Hypothalamus (tissue), 51 donors: ENCODE measurements at places on chromosomes 16 and 17.

- no peak for DNase-seq
Measured at GRCh38 chr17:50283246-50283645, 9.0 kb downstream of the TMEM92 start.

- no peak for DNase-seq
Measured at GRCh38 chr17:13395346-13395745, 206.4 kb downstream of the HS3ST3A1 start.

DNA sequence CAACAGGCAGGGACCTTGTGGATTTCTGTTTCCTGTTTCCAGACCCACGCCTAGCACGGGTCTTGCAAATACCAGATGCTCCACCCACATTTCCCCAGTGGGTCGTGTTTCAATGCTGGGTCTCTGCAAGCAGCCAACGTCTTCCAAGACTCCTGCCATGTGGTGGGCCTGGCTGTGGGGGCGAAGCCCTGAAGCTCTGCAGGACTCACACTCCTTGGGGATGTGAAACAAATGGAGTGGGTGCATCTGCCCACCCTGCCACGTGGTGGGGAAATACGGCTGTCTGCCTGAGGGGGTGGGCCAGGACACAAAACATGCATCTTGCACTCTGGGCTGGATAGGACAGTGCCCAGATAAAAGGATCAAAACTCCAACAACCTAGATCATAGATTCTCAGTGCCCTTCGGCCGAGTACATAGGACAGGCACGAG is 32.6 kb downstream of the FA2H start:
- DNase-seq = no peak

- no peak for DNase-seq
Measured at GRCh38 chr17:80122926-80123505, 21.6 kb downstream of the GAA start.

DNA sequence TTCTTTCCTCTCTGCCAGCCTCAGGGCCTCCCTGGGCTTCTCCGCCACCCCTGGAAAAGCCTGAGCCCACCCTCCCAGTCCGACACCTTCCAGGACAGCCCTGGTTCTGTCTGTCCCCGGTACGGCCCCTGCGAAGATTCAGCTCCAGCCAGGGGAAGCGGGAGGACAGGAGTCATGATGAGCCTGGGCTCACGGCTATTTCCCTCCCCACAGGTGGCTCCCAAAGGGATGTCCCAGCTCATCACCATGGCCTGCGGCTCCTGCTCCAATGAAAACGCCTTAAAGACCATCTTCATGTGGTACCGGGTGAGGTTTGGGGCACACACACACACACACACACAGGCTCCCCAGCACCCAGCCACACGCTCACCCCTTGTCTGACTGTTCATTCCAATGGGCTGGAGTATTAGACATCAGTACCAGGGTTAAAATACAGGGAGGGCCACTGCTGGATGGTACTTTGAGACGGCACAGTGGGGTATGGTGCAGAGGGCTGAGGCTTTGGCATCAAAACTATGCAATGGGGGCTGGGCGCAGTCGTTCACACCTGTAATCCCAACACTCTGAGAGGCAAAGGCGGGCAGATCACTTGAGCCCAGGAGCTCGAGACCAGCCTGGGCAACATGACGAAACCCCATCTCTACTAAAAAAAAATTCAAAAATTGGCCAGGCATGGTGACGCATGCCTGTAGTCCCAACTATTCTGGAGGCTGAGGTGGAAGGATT is 32.8 kb downstream of the TMEM186 start:
- DNase-seq = no peak

DNA sequence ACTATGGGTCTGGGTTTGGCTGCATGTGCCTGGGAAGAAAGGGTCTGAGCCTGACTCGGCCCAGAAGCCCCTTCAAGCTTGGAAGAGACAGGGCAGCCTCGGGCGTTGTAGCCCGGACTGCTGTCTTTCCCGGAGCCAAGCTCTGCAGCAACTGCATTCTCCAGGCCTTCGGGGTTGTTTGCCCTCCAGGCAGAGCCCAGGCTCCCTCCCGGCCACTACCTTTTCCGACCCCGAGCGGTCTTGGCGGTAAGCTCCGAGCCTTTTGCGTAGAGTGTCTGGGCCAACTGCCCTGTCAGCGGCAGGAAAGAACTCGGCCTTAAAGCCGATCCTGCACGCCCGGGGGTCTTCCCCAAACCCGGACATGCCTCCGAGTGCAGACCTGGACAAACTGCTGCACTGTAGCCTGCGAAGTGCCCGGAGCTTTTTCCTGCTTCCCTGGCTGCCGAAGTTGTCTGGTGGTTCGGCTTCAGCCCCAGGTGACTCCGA is 1.3 kb downstream of the LHX1 start:
- no peak for DNase-seq

- no peak for DNase-seq
Measured at GRCh38 chr16:75559564-75560372, 3.7 kb upstream of the TMEM231 start.

GRCh38 chr17:77474292-77474988 is 333.7 kb downstream of the SEC14L1 start:
- no peak for DNase-seq

- no peak for DNase-seq
Measured at GRCh38 chr17:82444941-82445521, 5.5 kb downstream of the CYBC1 start.

DNA sequence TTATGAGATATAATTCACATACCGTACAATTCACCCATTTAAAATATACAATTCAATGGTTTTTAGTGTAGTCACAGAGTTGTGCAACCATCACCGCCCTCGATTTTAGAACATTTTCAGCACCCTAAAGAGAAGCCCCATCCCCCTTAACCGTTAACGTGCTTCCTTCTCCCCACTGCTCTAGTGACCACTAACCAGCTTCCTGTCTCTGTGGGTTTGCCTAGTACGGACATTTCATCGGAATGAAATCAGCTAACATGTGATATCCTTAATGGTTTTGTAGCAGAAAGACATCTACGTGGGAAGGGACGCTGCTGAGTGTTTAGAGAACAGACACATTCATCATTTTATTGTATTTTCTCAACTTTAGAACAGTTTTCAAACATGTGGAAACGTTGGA is 80.8 kb upstream of the HSBP1 start:
- DNase-seq = no peak
